Epithelial cell of esophagus (primary cell): ENCODE measurements at places on chromosomes 6 and 20.

DNA sequence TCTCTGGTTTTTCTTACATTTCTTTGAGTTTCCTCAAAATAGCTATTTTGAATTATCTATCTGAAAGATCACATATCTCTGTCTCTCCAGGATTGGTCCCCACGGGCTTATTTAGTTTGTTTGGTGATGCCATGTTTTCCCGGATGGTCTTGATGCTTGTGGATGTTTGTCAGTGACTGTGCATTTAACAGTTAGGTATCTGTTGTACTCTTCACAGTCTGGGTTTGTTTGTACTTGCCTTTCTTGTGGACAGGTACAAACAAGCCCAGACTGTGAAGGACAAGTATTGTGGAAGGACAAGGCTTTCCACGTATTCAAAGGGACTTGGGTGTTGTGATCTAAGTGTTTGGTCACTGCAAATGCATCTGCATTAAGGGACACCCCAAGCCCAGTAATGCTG is 49.9 kb upstream of the TOP1 start:
- peak; percentile 96 for DNase-seq

DNA sequence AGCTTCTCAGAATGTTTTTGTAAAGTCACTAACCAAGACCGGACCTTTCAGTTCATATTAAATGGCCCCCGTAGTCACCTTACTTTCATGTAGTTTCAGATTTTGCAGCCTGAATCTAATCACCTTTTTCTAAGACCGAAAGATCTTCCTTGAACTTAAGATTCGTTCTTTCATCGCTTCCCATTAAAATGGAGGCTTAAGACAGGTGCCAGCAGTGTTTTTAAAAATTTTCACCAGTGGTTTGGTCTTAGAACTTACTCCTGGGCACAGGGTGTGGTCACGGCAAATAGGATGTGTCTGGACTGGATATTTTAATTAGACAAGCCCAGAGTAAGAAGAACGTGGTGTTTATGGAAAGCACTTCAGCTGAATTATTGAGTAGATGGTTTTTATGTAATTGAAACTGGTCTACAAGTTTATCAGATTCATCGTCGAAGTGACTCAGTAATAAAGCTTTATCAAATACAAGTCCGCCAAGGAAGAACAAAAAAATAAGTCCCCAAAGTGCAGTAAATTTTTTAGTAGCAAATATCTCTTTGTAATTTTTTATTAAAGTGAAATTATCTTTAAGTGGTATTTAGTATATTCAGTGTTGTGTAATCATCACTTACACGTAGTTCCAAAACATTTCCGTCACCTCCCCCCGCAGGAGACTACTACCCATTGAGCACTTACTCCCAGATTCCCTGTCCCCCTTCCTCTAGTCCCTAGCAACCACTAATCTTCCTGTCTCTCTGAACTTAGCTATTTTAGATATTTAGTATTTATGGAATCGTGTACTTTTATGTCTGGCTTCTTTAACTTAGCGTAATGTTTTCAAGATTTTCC is 868 bp downstream of the SRSF3 start:
- DNase-seq: peak; percentile 65

DNA sequence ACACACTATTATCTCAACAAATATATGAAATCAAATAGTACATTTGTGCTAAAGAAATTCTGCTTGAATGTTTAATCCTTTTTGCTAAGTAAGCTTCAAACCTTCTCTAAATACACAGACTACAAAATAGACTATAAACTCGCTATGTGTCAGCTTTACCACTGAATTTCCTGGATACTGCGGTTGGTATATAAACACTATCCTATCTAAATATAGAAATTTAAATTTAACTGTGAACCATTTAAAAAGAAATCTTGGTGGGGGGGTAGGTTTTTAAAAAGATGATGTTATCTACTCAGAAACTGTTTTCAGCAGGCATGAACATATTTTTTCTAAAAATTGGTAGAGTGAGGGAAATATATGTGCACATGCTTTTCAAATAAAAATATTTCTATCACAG is 306.5 kb upstream of the RUNX2 start:
- no peak for DNase-seq

DNA sequence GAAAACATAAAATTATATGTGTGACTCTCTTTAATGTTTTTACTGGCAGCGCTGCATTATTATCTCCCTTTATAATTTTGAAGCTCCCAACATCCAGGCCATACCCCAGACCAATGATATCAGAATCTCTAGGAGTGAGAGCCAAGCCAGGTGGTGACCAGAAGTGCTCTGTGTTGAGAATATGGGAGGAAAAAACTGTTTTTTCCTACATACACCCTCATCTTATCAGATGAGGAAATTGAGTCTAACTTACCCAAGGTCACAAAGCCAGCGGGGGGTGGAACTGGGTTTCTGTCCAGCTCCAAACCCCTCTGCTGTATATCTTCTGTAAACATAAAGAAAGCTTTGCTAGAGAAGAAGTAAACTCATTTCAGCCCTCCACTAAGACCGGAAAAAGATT is 42.5 kb downstream of the LY86 start:
- DNase-seq: no peak

- DNase-seq: no peak
Measured at GRCh38 chr6:38413102-38413800, 226.5 kb downstream of the BTBD9 start.

GRCh38 chr6:1869769-1870168 is 260.1 kb downstream of the FOXC1 start:
- DNase-seq: no peak

DNA sequence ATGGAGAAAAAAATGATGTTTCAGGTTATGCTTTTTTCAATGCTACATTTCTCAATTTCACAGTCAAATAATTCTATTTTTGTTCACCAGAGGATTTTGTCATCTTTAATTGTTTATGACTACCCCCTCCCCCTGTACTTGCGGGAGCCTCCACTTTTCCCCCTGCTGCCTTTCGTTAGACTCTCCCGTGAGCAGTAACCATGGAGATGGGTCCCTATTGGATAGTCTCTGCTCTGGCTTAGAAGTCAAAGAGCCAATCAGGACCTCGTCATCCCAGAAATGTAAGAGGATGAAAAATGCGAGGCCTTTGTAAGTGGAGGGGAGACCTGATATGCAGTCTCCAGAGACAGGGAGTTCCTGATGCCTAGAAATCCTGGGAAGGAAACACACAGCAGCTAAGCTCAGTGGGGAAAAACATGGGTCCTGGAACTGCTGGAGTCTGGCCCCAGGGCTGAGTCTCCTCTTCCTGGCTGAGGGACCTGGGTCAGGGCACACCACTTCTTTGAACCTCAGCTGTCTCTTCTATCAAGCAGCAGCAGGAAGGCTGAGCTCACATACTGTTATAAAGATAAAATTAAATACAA is 298.7 kb downstream of the TSHZ2 start:
- DNase-seq: no peak

GRCh38 chr6:45727819-45728449 is 287.7 kb downstream of the CLIC5 start:
- DNase-seq: no peak

- no peak for DNase-seq
Measured at GRCh38 chr6:36954262-36954931, at the start of gene PI16. PI16 (plus strand) TSS chr6:36954738; CDS start chr6:36954761, 23 bp downstream.

- no peak for DNase-seq
Measured at GRCh38 chr20:51899674-51900073, 97.4 kb upstream of the SALL4 start.

DNA sequence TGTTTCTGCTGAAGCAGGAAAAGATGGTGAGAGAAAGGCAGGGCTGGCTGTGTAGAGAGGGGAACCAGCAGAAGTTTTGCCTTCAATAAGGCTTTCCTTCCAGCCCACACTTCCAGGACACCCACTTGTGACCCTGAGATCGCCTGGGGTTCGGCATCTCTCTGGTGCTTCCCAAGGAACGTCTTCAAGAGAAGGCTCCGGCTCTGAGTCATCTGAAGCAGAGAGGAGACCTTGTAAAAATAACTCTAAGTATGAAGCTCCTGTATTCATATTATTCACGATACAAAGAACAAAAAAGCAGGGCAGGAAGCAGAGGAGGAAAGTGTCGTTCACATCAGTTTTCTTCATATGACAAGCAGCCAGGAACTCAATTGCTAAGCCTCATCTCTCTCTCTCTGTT is 95.4 kb upstream of the MRPS10 start:
- DNase-seq: no peak

DNA sequence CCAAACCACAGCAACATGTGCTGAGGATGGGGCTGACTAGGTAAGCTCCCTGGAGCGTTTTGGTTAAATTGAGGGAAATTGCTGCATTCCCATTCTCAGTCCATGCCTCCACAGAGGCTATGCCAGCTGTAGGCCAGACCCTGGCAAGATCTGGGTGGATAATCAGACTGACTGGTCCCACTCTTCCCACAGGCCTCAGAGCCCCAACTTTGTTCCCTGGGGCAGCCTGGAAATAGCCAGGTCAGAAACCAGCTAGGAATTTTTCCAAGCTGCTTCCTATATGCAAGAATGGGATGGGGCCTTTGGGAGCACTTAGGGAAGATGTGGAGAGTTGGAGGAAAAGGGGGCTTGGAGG is 1.5 kb upstream of the VEGFA start:
- no peak for DNase-seq

- DNase-seq: no peak
Measured at GRCh38 chr6:120590611-120591010, 743.7 kb downstream of the TBC1D32 start.

DNA sequence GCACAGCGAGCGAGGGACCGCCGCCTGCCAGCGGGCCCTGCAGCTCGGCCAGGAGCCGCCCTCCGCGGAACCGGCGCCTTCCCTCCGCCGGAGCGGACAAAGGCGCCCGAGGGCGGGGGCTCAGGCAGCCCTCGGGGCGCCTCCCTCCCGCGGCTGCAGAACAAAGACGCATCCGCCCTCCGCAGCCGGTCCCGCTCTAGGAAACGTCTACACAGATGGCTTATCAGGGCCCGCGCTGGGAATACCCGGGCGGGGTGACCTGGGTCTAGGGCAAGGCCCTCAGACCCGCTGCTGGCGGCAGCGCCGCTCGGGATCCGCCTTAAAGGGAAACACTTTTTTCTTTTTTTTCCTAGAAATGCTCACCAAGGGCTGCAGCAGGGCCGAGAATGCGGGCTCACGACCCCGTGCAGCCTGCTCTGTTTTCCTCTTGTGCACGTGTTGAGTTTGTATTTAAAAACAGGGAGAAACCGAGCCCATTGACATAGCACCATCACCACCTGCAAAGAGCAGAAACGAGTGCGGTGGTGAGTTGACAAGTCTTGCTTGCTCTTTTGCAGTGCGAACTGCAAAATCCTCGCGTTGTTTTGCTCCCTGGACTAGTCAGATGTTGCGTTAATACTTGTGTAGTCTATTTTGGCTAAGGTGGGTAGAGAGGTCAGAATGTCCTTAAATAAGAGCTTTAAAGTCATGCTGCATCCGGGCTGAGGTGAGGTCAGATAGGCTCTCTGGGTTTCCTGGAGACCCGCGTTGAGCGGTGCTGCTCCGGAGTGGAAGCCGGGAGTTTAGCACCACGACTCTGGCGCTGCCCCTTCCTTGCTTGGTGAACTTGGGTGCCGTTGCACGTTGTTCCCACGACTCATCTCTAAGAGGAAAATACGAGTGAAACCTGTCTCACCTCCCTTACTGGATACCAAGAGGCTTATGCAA is 1.1 kb upstream of the RPS6KA2 start:
- DNase-seq: peak; percentile 63

DNA sequence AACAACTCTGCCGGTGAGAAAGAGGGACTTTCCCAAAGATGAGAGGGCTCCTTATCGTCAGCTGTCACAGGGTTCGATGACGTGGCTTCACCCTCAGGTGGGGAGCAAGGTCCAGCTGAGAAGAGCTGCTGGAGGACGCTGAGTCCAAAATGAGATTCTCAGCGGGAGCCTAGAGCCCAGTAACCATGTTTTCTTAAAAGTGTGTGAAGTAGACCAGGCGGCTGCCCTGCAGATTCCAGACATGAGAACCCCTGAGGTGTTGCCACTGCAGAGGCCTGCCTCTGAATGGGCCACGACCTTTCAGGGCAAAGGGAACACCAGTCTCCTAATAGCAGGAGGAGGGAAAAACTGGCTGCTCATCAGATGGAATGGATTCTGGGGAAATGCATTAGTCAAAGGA is 375.1 kb downstream of the BTBD9 start:
- no peak for DNase-seq

- peak; percentile 26 for DNase-seq
Measured at GRCh38 chr20:22106308-22106938, 401.0 kb downstream of the PAX1 start.

DNA sequence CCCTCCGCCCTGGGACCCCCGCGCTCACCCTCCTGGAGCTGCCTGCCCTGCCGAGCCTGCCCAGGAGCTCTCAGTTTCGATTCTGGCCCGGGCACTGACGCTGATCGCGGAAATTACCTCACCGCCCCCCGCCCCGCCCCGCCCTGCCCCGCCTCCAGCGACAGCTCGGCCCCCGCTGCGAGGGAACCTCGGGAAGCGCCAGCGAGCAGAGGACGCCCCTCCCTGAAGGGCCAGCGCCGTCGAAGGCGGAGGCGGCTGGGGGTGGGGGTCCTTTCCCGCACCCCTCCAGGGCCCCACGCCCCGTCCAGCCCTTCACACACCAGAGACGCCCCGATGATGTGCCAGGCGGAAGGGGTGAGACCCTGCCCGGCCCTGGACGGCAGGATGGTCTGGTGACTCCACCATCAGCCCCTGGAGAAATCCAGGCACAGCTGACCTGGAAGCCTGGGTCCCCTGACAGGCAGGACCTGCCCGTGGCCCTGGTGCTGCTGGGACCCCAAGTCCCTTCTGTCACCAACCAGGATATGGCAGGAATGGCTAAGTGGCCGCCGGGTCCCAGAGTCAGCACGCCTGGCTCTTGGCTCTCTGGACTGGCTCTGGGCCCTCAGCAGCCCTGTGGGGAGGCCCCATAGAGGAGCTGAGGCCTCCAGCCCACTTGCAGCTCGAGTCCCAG is at the start of gene HELZ2:
Gene HELZ2, minus strand, starts transcription at position 84 of the 673 bp plus-strand sequence. CDS start 1,854 bp downstream, outside the sequence.
- peak; percentile 67 for DNase-seq

DNA sequence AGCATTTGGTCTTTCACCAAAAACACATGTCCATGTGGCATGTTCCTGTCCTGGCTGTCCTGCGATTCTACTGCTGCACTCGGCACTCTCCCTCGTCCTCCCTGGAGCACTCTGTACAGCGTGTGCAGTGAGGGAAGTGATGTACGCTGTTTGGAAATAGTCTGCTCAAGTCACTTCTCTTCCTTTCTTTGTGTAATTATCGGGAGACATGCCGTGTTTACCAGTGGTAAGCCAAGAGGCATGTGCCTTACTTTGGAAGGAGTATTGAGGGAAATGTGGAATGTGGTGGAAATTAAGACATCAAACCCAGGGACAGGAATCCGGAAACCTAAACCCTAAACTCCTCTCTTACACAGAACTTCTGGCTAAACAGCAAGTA is 268.5 kb upstream of the FOXQ1 start:
- no peak for DNase-seq

DNA sequence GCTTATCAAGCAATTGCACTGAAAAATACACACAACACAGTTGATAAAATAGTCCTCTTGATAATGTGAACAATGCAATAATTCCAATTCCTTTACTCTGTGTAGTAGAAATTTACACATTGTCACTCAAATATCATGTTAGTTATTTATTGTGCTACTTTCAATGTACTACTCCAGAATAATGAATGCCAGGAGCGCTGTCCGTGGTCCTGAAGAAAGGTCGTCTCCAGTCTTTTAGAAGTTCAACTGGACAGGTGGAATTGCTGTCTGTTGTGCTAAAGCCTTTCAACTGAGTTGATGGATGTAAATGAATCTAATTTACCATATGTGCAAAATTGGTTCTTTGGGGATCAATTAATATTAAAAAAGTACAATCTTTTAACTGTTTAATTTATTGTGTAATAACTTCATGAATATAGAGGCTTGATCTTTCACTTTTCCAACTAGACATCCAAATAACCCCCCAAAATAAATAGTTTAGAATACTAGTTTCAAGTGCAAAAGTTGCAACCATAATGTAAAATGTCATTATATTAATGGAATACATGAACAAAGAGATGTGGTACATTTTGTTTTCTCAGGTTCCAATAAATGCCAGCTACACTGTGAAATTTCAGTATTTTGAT is 3.2 kb downstream of the GRIK2 start:
- DNase-seq: peak; percentile 77

- DNase-seq: no peak
Measured at GRCh38 chr6:14415452-14415851, 297.9 kb downstream of the CD83 start.
